Kidney epithelial cell (primary cell): ENCODE measurements at places on chromosomes 3 and 15. TPM values are rescaled to one million over a fixed set of nuclear protein-coding genes. Genes with fewer than 3 reads are reported as not detected.

The ITPR1 gene
- total RNA-seq: 8.9 and 11.2 TPM in 2 replicates

The CYP1A2 gene
- total RNA-seq: not detected in 2 replicates

The GRK7 gene
- total RNA-seq: not detected in 2 replicates

The LRRC31 gene
- not detected in 2 replicates for total RNA-seq

DNA sequence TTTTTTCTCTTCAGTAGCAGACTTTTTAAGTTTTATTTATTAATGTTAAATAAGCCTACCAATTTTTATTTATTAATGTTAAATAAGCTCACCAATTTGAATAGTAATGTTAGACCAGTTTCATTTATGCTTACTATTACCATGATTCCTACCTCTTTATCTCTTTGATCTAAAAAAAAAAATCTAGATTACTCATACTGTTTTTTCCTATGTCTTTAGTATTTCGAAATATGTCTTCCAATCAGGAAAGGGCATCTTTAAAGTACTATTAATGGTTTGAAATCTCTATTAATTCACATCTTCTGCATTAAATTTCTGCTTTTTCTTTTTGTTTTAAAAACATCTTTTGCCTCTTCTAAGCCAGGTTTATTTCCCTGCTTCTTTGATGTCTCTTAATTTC is 27.5 kb upstream of the MAPKBP1 start:
- DNase-seq: no peak

- DNase-seq: no peak
Measured at GRCh38 chr3:148540266-148540665, 157.4 kb upstream of the AGTR1 start.

- DNase-seq: no peak
Measured at GRCh38 chr15:99408236-99409096, 157.2 kb downstream of the LRRC28 start.

DNA sequence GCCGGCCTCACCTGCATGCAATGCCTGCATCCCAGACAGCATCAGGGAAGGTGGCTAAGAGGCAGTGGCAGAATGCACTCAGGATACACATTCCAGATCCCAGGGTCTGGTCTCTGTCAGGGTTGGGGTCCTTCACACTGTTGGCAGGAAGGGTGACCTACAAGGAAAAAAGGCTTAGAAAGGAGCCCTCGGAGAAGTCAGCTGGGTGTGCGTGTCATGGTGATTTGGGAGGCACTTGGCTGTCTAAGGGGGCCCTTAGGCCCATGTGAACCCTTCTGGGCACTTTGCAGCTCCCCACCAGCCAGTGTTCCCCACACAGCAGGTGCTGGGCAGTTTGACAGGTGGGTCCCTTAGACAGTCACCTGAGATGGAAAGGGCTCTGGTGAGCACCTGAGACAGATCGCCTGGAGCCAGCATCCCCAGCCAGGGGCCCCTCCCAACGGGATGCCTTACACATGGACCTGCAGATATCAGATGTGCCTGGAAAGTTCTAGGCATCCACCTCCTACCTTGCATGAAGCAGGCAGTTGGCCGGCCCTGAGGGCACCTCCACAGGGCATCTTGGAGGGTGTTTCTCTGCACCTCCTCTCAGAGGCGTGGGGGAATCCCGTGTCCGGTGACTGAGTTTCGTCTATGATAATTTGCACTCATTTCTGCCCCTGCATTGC is 131.6 kb downstream of the LRRK1 start:
- DNase-seq: no peak

GRCh38 chr3:45509768-45510129 is 84.8 kb upstream of the LIMD1 start:
- no peak for DNase-seq

- DNase-seq: no peak
Measured at GRCh38 chr15:69042531-69042930, 28.0 kb downstream of the NOX5 start.

DNA sequence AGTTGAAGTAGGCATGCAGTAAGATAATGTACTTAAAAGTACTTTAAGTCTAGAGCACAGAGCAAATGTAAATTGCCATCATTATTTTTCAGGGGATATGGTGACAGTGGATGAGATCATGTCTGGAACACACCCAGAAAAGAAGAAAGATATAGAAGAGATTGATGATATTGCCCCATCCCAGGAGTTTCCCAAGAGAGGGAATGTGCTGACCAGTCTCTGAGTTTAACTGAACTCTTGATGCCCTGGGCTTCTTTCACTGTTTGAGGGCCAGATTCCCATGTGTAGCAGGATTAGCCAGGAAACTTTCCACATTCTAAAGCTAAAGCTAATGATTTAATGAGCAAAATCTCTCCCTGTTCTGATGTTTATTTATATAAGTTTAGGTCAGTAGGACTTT is 366.8 kb upstream of the UMPS start:
- no peak for DNase-seq

DNA sequence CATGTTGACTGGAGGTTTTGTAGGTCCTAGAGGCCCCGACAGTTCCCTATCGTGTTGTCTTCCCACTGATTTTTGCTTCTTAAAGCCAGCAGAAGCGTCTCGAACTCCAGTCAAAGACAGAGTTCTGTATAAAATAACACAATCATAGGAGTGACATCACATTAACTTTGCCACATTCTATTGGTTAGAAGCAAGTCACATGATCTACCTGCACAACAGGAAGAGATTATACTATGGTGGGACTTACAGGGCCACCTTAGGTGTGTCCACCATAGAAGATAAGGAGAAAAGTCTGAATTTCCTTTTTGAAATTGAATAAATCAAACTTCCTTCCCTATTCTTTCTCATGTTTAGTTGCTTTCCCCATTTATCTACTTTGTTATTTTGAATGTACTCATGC is 365.5 kb downstream of the GRM7 start:
- no peak for DNase-seq

- DNase-seq: no peak
Measured at GRCh38 chr15:39110336-39110735, 470.5 kb upstream of the THBS1 start.
